ENCODE measurements at places on chromosomes 7 and 10. TPM values are rescaled to one million over a fixed set of nuclear protein-coding genes. Genes with fewer than 3 reads are reported as not detected.

GRCh38 chr7:2471396-2471795, 4.8 kb downstream of the GRIFIN start:
- no peak for DNase-seq

- DNase-seq: peak; percentile 23
Measured at GRCh38 chr7:2959828-2960599, 83.7 kb downstream of the CARD11 start.

KIF20B gene
- total RNA-seq: 87.5 TPM

ADAMTS14 gene
- 0.15 TPM for total RNA-seq

DNA sequence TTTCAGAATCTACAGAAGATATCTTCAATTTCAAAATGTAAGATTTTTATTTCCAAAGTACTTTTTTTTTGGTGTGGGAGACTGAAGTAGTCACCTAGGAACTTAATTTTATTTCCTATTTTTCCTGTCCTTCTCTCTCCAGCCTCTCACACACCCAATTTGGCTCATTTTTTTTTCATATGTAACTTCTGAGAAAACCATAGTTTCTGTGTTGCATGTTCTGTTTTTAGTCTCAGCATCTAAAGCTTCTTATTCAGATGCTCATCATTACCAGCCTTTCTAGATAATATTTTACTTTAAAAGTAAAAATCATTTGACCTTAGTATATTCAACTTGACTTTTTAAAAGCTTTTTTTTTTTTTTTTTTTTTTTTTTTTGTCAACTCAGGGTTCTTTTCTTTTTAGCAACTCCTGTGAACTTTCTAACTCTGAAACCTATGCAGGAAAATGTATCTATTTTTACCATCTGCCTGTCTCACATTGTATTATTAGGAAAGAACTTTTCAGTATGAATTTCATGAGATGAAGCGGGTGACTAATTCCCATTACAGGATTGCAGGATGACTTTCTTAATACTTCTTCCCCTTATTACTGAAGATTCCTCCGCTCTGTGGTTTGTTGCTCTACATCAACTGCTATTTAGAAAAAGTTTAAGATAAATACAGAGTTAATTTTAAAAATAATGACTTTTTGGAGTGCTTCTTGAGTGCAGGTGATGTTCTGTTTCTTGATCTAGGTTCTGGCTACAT, 73.6 kb upstream of the LSM8 start:
- DNase-seq: no peak

- no peak for DNase-seq
Measured at GRCh38 chr7:25889765-25890164, 262.2 kb upstream of the NFE2L3 start.

ABCA13 gene
- 0.06 TPM for total RNA-seq

DNA sequence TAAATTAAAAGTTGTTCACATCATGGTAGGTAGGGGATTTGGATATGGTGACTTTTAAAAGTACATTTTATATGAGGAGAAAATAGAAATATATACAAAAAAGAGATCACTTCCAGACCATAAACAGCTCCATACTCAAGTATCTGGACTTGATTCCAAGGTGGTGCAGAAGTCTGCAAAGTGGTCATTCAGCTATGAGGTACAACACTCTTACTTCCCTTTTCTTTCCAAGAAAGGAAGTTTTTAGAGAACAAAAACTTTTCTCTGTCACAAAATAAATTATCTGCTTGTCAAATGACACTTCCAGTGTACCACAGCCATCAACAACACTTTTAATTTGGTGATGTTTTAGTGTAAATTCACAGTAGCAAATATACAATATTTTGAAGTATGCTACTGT, 1013.5 kb downstream of the GATA3 start:
- DNase-seq: no peak

DNA sequence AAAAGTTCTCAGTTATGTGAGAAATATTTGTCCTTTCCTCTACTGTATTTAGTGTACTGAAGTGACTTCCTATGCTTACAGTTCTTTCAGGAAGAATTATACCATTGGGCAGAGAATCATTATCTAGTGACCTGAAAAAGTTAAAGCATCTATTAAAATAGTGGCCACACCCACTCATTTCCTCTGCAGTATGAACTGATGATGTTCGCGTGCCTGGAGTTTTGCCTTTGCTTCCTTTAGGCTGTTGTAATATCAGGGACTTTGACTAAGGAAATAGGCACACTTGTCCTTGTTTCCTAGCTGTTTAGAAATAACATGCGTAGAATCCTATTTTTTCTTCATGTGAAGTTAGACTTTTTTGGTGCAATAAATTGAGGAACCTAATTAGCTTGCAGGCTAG, 100.7 kb downstream of the ZMYND11 start:
- DNase-seq: no peak

- no peak for DNase-seq
Measured at GRCh38 chr10:89183571-89183970, 23.5 kb downstream of the CH25H start.

GRCh38 chr10:127142856-127143255, 53.5 kb downstream of the INSYN2A start:
- no peak for DNase-seq

GRCh38 chr10:113911113-113911512, 56.7 kb downstream of the NHLRC2 start:
- DNase-seq: no peak

GRCh38 chr7:108093341-108093740, 36.8 kb downstream of the LAMB4 start:
- DNase-seq: no peak

DNA sequence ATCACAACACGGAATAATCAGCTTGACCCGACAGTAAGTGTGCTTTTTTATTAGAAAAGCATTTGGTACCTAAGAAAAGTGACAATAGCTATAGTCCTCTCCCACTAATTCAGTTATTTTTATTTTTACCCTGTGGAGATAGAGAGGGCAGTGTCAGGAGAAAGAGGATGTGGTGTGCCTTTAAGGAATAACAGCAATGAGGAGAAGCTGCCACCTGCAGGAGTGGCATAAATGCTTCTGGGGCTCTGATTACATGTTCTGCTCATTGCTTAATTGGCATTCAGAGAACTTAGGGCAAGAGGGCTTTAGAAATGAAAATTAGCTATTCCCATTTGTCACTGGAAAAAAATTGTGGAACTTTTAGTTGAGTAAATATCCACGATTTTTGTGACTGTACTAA, 60.1 kb downstream of the DENND11 start:
- DNase-seq: no peak

MMD2 gene
- total RNA-seq: not detected

- no peak for DNase-seq
Measured at GRCh38 chr7:9391221-9391620, 957.8 kb downstream of the NXPH1 start.

GRCh38 chr7:130096243-130096827, 26.0 kb downstream of the KLHDC10 start:
- DNase-seq: no peak

DNA sequence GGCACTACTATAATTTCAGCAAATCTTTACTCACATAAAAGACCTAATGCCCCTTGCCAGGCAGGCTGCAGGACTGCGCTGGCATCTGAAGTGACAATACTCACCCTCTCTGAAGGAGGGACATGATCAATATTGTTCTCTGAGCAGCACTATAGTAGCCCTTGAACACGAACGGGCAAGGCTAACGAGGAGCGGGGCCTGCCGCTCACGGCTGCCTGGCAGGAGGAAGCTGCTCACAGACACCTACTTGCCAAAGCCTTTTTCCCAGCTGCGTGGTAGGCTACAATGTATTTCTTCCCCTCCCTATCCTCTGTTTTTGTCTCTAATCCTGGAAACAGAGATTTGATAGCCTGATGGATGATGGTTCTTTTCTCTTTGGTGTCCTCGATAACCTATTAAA, 19.9 kb downstream of the PUS7 start:
- no peak for DNase-seq

- no peak for DNase-seq
Measured at GRCh38 chr7:378041-378420, 88.1 kb downstream of the FOXL3 start.

LRMDA gene
- not detected for total RNA-seq

GNAT3 gene
- not detected for total RNA-seq

CPA2 gene
- total RNA-seq: not detected

ZNF503 gene
- 0.80 TPM for total RNA-seq

GRCh38 chr7:82343716-82344115, 99.9 kb downstream of the CACNA2D1 start:
- DNase-seq: no peak

DNA sequence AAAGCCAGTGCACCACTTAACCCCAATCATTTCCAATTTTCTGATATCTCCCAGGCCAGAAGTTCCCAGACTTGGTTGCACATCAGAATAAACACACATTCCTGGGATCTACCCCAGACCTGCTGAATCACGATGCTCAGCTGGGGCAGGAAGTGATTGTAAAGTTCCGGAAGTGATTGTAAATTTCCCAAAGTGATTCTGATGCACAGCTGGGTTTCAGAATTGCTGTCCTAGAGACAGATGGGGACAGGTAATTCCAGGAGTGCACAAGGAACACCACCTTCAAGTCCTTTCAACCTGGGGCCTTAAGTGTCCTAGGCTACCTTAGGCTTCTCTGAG, 104.2 kb upstream of the EEPD1 start:
- DNase-seq: no peak

DNA sequence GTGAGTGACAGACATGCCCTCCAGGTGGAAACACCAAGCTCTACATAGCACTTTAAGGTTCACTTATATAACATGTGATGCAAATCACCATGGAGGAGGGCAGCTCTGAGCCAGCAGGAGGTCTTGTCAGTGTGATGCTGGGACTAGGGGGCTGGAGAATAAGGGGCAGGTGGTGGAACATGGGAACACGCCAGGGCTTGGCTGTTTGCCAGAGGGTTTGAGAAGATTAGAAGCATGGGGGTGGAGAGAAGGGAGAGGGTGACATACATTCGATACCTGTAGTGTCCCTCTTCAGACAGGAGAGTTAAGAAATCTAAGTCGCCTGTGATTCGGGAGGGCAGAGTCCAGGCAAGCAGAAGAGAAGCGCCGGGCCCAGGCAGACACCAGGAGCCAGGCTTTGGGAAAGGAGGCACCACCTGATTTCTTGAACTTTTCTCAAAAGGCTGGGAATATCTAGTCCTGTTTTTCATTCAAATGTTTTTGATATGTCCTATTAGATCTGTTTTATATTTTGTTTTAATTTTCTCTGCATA, 16.9 kb upstream of the LAMB4 start:
- DNase-seq: no peak

DNA sequence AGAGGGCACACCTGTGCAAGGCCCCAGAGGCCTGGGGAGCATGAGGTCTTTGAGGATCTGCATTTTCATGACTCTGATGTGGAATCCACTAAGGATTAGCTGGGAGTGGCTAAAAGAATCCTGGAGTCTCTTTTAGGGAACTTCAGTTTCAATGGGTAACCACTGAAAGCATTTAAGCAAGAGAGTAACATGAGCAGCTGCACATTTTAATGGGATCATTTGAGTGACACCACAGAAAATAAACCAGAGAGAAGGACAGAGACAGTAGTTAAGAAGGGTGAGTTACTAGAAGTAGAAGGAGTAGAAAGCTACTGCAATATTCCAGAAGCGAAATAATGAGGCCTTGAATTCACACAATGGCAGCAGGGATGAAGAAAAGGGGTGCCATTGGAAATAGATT, 5.2 kb downstream of the GOT1 start:
- no peak for DNase-seq

DNA sequence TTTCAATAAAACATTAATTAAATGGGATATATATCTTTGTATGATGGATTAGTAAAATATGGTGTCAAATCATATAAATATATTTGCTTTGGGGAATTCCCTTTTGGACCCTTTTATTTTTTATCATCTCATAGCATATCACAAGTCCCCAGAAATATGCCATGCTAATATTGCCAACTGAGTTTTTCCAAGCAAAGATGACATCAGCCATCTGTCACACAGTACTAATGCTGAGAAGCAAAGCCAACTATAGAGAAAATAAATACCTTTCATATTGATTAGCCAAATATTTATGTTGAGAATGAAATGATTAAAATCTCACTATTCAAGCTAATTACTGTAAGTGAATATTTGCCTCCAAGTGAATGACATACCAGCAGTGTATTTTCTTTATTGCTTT, 575.3 kb downstream of the ETV1 start:
- DNase-seq: no peak

DNA sequence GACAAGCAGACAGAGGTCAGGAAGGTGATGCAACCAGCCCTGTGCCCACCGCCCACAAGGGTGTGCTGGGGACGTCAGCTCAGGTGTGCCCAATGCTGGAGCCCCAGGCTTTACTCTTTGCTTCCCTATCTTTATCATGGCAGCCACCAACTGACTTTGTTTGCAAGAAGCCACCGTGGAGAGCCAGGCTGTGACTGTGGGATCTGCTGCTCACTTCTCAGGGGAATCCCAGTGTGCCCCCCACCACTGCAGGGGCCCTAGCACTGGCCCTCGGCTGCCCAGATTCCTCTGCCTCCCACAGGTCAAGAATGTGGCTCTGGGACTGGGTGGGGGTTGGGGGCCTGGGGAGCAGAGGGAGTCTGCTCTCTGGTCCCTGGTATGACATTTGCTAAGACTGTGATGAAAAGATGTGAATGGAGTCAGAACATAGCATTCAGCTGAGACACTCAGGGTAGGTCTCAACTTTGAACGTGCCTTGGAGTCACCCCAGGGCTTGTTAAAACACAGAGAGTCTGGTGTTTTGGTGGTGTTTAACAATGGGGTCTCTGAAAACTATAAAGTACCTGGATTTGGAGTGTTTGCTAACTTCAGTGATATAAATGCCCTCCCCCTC, 47.3 kb downstream of the ARHGAP22 start:
- DNase-seq: peak; percentile 21

DNA sequence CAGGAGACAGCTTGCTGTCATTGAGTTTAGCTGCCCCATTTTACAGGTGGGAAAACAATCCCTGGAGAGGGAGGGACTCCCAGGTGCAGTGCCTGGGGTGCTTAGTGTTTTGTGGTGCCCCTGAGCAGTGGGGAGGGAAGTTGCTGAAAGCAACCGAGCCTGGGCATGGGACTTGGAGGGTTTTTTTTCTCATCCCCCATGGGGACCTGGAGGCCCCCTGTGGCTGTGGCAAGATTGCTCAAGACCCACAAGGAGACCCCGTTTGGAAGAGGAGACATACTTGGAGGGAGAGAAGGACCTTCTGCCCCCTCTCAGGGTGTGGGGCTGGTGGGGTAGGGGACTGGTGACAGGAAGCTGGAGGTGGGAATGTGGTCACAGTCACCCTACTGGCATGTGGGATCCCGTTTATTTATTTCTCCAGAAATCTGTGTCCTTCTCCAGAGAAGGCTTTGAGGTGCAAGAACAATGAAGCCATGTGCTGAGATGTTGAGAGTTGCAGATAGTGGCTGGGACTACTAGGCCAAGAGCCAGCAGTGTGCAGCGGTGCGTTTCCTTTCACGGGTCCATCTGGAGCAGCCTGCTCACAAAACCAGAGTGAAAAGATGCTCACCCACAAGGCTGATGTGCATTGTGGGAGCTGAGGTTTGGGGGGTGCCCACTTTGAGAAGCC, 21.5 kb downstream of the ZMIZ1 start:
- DNase-seq: no peak

All from activated CD8-positive, alpha-beta memory T cell treated with anti-CD3 and anti-CD28 coated beads, Interleukin-2, amount 10 ng/mL, durations not matched to agents 7 days and 5 days (primary cell).